ENCODE measurements at places on chromosomes 7 and 10. TPM values are rescaled to one million over a fixed set of nuclear protein-coding genes. Genes with fewer than 3 reads are reported as not detected.

The OR6B1 gene
- under 0.01 TPM for total RNA-seq

The AKR1D1 gene
- not detected for total RNA-seq

The PPP1R17 gene
- not detected for total RNA-seq

The FGL2 gene
- total RNA-seq = 37.4 TPM

The EPHB4 gene
- total RNA-seq = 4.1 TPM

The FXYD4 gene
- not detected for total RNA-seq

The PTN gene
- not detected for total RNA-seq

The CYP3A7 gene
- total RNA-seq = not detected

The KAZALD1 gene
- total RNA-seq = 0.42 TPM

The IFIT2 gene
- 99.4 TPM for total RNA-seq

The FKBP9 gene
- total RNA-seq = 1.2 TPM

The HOXA13 gene
- under 0.01 TPM for total RNA-seq

The ASAH2 gene
- 0.21 TPM for total RNA-seq

The ZNF425 gene
- 0.10 TPM for total RNA-seq

The MYH16 gene
- not detected for total RNA-seq

The SUN3 gene
- total RNA-seq = 0.10 TPM

The PHYHIPL gene
- total RNA-seq = 0.10 TPM

The SPDYE16 gene
- 0.10 TPM for total RNA-seq

The CACNB2 gene
- total RNA-seq = not detected

The RBM20 gene
- 1.0 TPM for total RNA-seq

The CYP2C8 gene
- total RNA-seq = 0.10 TPM

The LYZL2 gene
- not detected for total RNA-seq

The EGFR gene
- 0.10 TPM for total RNA-seq

The TSPAN33 gene
- total RNA-seq = 38.0 TPM

The NPTX2 gene
- total RNA-seq = 0.42 TPM

The SEMA4G gene
- 0.10 TPM for total RNA-seq

The SMKR1 gene
- total RNA-seq = 0.31 TPM

The LIPF gene
- total RNA-seq = not detected

The TMEM130 gene
- total RNA-seq = 0.21 TPM

The IGFBP1 gene
- not detected for total RNA-seq

The ZNF503 gene
- total RNA-seq = 4.7 TPM

The GNG11 gene
- 22.8 TPM for total RNA-seq

The AMPH gene
- 0.10 TPM for total RNA-seq

The TMEM225B gene
- 1.4 TPM for total RNA-seq

The SPDYE6 gene
- total RNA-seq = not detected

The NAT16 gene
- total RNA-seq = not detected

The PRKAR2B gene
- total RNA-seq = 62.1 TPM

Data from mononuclear cell (primary cell).